Neural progenitor cell (in vitro differentiated cells): ENCODE measurements at places on chromosomes 1 and 21. TPM values are rescaled to one million over a fixed set of nuclear protein-coding genes. Genes with fewer than 3 reads are reported as not detected.

DNA sequence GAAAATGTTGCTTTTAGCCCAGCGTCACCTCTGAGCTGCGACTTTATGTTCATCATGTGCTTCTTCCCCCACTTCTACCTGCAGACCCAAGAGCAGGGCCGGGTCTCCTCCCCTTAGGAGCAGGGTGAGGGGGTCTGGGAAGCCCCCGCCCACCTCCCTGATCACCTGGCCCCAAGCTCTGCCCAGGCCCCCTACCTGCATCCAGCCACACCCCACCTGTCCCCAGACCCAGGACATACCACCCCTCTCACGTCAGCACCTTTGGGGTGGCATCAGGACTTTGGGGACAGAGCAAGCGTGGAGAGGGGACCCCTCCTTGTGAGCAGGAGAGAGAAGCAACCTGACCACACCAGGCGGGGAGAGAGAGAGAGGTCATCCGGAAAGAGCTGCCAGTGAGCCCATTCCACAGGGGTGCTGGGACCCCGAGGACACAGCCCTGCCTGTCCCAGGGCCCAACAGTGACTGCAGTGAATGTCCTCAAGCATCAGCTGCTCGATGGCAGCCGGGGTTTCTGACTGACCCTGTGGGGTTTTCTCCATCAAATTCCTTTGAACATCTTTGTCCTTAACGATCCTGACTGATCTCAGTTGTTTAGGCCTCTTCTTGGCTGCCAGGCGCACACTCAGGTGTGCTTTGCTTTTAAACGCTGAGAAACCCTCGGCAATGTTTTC, 42.8 kb upstream of the COL18A1 start:
- H3K27ac ChIP-seq, result no peak overlapping the region
- H3K4me1 ChIP-seq, result peaks cover 71% of the 10 kb centered on the region
- no peak for DNase-seq
- H3K36me3 ChIP-seq, result no peaks in the 10 kb centered on the region

DNA sequence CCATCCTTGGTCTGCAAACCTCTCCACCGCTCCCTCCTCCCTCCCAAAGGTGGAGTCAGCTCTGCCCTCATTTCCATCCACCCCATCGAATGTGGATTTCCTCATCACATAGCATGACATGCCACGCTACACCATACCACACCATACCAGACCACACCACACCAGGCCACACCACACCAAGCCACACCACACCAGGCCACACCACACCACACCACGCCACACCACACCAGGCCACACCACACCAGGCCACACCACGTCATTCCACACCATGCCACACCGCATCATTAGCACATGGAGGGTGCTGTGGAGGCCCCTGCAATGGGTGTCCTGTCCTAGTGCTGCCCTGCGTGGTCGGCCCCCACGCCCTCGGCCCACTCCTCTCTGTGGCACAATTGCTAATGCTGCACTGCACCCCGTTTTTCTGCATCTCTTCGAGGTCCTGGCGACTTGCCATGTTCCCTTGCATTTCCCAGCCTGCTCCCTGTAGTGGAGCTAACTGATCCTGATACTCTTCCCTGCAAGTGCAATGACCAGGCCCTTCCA, 11.3 kb downstream of the DFFB start:
- no peaks in the 10 kb centered on the region for H3K27me3 ChIP-seq
- H3K4me3 ChIP-seq, result no peak overlapping the region
- H3K27ac ChIP-seq, result no peak overlapping the region
- no peak for DNase-seq
- H3K36me3 ChIP-seq, result no peaks in the 10 kb centered on the region

- H3K27me3 ChIP-seq, result no peaks in the 10 kb centered on the region
- H3K4me3 ChIP-seq, result no peak overlapping the region
- H3K4me1 ChIP-seq, result no peaks in the 10 kb centered on the region
- no peak overlapping the region for H3K27ac ChIP-seq
- no peaks in the 10 kb centered on the region for H3K36me3 ChIP-seq
Measured at GRCh38 chr1:235998812-235999211, 66.1 kb downstream of the NID1 start.

GRCh38 chr1:10204003-10204642, 6.2 kb upstream of the KIF1B start:
- no peak overlapping the region for H3K4me3 ChIP-seq
- peaks cover 3% of the 10 kb centered on the region for H3K27me3 ChIP-seq
- H3K27ac ChIP-seq, result no peak overlapping the region
- peak; percentile 29 for DNase-seq
- H3K36me3 ChIP-seq, result no peaks in the 10 kb centered on the region

DNA sequence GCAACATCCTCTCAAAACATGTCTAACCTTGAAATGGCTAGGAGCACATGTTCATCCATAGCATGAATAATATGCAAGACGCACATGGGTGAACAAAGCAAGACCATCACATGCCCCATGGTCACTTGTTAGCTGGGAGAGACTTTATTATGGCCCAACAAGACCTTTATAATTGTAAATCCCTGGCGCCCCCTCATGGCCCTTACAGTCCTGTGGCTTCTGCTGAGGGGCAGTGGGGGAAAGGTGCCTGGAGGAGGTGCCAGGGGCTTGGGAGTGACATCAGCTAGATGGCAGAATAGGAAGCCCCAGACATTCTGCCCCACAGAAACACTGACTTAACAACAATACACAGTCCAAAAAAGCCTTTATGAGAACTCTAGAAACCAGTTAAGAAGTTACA, 51.7 kb downstream of the CSMD2 start:
- DNase-seq, result peak; percentile 68
- no peaks in the 10 kb centered on the region for H3K27me3 ChIP-seq
- no peak overlapping the region for H3K4me3 ChIP-seq
- H3K27ac ChIP-seq, result no peak overlapping the region
- H3K36me3 ChIP-seq, result no peaks in the 10 kb centered on the region

GRCh38 chr1:55358581-55358980, 143.4 kb upstream of the USP24 start:
- H3K36me3 ChIP-seq, result no peaks in the 10 kb centered on the region
- H3K27ac ChIP-seq, result no peak overlapping the region
- H3K4me3 ChIP-seq, result no peak overlapping the region
- H3K27me3 ChIP-seq, result no peaks in the 10 kb centered on the region

The FAM167B gene
- total RNA-seq, result 0.17 and 5.3 TPM in 2 replicates

- H3K27ac ChIP-seq, result no peak overlapping the region
- no peaks in the 10 kb centered on the region for H3K36me3 ChIP-seq
- no peaks in the 10 kb centered on the region for H3K27me3 ChIP-seq
- no peak overlapping the region for H3K4me3 ChIP-seq
Measured at GRCh38 chr1:85339089-85339488, 62.7 kb upstream of the BCL10 start.

DNA sequence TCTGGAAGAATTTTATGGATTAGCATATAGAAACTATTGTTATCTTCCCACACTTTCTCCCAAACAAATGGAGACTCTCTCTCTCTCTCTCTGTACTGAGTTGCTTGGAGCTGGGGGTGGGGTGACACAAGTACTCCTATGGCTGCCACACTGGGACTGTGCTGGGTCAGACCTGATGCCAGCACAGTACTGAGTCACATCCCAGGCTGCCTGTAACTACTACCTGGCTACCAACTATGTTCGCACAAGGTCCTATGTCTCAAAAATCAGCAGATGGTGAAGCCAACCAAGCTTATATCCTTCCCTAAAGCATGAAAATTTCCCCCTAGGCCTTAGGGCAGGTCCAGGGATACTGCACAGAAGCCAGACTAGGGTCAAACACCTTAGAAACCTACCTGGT, 66.6 kb downstream of the FAF1 start:
- DNase-seq, result no peak
- H3K27me3 ChIP-seq, result no peaks in the 10 kb centered on the region
- H3K4me3 ChIP-seq, result no peak overlapping the region
- H3K27ac ChIP-seq, result no peak overlapping the region

- no peaks in the 10 kb centered on the region for H3K27me3 ChIP-seq
- H3K36me3 ChIP-seq, result no peaks in the 10 kb centered on the region
- no peak for DNase-seq
- H3K4me3 ChIP-seq, result no peak overlapping the region
- H3K4me1 ChIP-seq, result no peaks in the 10 kb centered on the region
- H3K27ac ChIP-seq, result no peak overlapping the region
Measured at GRCh38 chr1:97157991-97158390, 436.4 kb downstream of the PTBP2 start.

- no peaks in the 10 kb centered on the region for H3K4me1 ChIP-seq
- peaks cover 4% of the 10 kb centered on the region for H3K36me3 ChIP-seq
- DNase-seq, result no peak
- no peak overlapping the region for H3K4me3 ChIP-seq
Measured at GRCh38 chr1:71053758-71054157, 6.1 kb upstream of the PTGER3 start.
